ENCODE measurements at places on chromosomes 13 and 19.

GRCh38 chr13:48571126-48571913, 38.4 kb upstream of the RCBTB2 start:
- DNase-seq: peak; percentile 81

GRCh38 chr19:29596885-29597525, 9.1 kb upstream of the POP4 start:
- peak; percentile 53 for DNase-seq

GRCh38 chr13:38405216-38405615, 55.6 kb downstream of the UFM1 start:
- DNase-seq: no peak

GRCh38 chr13:42109957-42110356, 61.5 kb downstream of the DGKH start:
- no peak for DNase-seq

- peak; percentile 79 for DNase-seq
Observed at GRCh38 chr19:54464044-54464629, 559 bp upstream of the LENG9 start.

DNA sequence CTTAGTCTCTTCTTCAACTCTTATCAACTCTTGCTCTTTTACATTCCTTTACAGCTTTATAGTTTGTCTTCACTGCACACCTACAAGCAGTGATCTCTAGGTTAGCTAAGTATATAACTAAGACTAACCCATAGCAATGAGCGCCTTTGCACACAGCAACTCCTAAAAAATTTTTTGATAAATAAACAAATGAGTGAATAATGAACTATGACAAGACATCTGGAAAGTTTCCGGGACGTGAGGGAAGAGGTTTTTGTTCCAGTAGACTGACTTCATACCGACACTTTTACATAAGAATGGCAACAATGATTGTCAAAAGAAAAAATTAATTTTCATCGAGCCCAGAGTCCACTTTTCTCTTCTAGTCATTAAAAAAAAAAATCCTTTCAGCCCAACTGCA, 98.3 kb downstream of the ELF1 start:
- DNase-seq: peak; percentile 44

DNA sequence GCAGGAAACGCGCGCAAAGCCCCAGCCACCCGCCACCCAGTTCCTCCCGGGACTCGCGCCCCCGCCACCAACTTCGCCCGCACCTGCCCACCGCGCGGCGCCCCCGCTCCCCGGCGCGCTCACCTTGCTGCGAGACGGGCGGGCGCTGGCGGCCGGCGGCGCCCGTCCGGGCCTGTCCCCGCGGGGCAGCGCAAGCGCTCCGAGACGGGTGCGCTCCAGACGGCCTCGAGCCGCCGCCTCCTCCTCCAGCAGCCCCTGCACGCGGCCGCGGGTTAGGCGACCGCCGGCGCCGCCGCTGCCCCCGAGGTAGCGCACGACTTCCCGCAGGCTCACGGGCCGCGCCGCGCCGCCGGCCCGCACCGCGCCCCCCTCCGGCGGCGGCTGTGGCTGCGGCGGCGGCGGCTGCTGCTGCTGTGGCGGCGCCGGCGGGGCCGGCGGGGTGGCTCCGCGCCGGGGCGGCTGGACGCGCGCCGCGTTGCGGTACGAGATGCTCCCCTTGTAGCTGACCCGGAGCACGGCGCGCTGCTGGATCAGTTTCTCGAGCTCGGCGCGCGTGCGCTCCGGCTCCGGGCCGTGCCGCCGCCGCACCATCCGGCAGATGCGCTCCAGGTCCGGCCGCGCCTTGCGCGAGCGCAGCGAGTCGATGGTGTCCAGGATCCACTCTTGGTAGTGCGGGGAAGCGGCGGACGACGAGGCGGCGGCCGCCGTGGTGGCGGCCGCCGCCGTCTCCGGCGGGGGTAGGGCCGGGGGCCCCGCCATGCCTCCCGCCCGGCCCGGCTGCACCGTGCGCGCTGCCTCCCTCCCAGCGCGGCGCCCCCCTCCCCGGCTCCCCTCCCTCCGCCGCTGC, 666 bp downstream of the SAMD1 start:
- peak; percentile 84 for DNase-seq

DNA sequence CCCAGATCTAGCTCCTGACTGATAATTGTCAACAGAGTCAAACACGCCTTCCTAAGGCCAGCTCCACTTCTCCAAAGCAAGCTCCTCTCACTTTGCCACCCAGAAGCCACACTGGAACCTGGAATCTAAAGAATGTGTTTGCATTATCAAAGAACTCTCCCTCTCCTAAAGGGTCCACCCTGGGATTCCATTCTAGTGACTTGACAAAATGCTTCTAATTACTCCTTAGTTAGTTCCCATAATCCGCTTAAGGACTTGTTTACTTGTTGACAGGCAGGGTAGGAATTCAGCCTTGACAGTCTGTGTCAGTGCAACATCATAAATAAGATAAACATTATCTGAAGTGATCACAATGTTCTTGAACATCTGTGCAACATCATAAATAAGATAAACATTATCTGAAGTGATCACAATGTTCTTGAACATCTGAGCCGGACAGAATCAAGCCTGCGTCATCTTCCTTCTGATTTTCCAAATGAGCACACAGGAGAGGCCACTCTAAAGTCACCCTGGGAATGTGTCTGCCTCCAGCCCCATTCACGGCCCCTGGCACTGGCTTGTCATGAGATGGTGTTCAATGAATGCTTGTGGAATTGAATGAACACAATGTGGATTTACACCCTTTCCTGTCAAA, 512.1 kb downstream of the IRS2 start:
- DNase-seq: peak; percentile 81

- DNase-seq: no peak
Observed at GRCh38 chr19:42419309-42419708, 7.9 kb downstream of the LIPE start.

Data from foreskin fibroblast (primary cell).